ENCODE measurements at places on chromosomes 13 and 19.

- DNase-seq = no peak
These were observed 178.8 kb upstream of the RFC3 start for GRCh38 chr13:33639158-33639557.

DNA sequence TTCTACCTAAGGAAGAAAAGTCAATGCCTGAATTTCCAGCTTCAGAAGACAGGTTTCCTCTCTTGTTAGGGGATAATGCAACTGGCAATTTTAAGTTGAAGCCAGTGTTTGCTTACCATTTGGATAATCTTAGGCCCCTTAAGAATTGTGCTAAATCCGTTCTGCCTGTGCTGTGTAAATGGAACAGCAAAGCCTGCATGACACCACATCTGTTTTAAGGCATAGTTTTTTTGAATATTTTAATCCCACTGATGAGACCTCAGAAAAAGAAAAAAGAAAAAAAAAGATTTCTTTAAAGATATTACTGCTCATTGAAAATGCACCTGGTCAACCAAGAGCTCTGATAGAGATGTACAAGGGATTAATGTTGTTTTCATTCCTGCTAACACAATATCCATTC is 419.2 kb downstream of the SLITRK6 start:
- DNase-seq = no peak

DNA sequence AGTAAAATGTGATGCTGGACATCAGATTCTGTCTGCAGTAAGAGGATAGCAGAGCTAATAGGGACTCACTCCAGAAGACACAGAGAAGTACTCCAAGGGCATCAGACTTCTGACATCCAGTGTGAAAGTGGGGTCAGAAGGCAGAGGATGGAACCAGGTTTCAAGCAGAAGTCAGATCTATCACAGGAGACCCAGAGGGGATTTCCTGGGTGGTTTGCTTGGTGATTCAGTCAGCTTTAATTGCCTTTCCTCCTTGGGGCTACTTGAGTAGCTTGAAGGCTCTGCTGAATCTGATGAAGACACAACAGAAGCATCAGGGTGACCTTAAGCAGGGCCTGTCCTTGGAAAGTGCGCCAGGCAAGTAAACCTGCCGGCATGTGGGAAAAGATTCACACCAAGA is 300.6 kb downstream of the COG6 start:
- DNase-seq = no peak

DNA sequence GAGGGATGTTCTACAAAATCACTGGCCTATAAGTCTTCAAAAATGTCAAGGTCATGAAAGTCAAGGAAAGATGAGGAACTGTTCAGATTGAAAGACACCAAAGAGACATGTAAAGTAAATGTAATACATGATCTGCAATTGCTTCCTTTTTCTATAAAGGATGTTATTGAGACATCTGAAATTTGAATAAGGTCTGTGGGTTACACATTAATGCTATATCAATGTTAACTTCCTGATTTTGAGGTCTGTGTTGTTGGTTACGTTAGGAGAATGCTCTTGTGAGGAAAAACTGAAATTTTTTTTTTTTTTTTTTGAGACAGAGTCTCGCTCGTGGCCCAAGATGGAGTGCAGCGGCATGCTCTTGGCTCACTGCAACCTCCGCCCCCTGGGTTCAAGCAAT is 197.4 kb downstream of the RGCC start:
- no peak for DNase-seq

- DNase-seq = no peak
These were observed 51.0 kb downstream of the DIAPH3 start for GRCh38 chr13:60112771-60113170.

DNA sequence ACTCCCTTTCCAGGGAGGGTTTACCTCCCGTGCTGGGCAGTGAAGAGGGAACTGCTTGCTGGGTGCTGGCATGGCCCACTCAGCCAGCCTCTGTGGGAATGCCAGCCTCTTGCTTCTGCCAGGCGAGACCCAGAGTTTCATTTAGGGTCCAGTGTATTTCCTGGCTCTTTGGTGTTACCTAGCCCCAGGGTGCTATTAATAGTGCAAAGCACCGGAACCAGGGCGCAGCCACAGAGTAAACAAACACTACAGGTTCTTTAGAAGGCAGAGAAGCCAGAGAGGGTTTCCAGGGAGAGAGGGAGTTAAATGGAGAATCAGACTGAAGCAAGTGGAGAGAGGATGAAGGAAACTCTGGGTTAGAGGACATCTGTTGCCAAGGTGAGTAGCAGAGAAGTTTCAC is 74.9 kb upstream of the SPATA13 start:
- DNase-seq = no peak

GRCh38 chr13:111467111-111467890 is 146.9 kb downstream of the TEX29 start:
- no peak for DNase-seq

DNA sequence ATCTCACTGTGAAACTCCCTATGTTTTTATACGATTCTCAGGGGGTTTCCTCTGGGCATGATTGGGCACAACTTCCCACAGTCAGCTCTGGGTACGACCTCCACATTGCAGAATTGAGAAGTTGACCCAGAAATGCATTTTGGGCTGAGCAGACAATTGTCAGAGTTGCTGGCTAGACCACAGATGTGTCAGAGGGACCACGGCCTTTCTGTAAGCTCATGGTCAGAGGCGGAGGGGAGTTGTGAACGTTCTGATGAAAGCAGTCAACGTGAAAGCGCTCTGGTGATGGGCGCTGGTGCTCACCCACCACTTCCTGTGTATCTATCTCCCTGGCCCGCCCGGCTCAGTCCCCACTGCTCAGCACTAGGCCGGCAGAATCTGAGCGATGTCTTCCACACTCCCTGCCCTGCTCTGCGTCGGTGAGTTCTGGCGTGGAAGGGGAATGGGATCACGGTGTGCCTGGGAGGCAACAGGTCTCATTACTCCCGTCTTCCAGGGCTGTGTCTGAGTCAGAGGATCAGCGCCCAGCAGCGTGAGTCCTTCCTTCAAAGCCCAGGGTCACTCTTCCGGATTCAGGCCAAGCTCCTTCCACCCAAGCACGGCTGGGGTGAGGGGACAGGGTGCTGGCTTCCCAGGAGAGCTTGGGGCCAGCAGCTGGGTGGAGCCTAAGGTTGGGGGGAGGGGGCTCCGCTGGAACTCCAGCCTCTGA is at the start of gene NCR1:
TSS of gene NCR1 (plus strand) at position 346 of the 709 bp plus-strand sequence. CDS start at position 386, 40 bp downstream.
- no peak for DNase-seq

DNA sequence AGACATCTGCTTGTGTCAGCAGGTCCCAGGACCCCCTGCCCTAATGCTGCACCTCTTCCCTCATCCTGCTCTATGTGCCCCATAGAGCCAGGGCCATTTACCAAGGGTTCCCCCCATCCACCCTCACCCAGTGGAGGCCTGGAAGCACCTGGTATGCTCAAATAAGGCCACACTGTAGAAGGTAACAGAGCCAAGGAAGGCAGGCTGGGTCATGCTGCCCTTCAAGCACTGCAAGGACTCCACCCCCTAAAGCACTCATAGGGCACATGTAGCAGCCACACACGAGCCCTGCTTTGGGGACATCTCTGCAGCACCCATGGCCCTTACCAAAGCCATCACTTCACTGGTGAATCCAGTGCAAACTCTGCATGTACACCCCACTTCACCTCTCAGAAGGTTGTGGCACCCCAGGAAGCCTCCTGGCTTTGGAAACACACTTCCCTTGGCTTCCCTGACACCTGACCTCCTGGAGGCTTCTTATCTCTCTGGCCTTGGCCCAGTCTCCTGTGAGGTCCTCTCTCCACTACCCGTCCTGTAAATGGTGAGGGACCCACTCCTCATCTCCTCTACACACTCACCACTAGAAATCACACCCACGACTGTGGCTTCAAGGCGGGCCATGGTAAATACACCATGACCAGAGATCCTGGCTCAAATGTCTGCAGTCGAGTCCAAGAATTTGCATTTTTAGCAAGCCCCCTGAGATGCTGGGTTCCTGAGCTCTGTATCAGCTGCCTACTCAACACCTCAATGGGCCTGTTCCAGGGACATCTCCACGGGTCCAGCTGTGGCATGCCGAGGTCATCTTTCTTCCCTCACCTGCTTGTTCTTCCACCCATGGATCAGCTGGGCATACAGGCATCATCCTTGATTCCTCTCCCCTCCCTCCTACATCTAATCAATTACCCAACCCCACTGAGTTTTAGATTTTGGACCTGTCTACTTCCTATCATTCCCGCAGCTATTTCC is 80.9 kb upstream of the DOCK9 start:
- DNase-seq = no peak

DNA sequence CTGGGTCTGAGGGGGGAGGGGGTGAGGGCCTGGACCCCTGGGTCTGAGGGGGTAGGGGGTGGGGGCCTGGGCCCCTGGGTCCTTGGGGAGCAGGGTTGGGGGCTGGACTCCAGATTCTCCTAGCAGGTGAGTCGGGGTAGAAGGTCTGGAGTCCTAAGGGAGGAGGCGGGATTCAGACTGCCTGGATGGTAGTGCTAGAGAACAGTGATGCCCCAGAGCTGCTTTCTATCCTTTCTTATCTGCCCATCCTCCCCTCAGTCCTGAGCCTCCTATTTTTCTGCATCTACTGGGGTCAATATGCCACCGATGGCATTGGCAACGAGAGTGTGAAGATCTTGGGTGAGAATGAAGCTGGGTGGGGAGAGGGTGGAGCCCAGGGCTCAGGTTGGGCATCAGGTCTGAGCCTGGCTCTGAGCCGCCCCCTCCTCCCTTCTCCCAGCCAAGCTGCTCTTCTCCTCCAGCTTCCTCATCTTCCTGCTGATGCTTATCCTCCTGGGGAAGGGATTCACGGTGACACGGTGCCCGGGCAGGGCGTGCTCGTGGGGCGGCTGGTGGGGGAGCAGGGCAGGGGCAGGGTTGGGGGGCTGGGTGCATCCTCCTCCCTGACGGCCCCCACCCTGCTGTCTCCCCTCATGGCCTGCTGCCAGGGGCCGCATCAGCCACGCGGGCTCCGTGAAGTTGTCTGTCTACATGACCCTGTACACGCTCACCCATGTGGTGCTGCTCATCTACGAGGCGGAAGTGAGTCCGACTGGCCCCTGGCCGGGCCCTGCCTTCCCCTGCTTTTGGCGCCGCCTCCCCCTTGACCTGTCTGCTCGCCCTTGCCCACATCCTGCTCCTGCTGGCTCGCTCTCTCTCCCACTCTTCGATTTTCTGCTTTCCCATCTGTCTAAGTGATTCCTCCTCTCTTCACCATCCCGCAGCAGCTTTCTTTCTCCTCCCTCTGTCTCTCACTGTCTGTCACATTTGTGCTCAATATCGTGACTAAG is 3.4 kb downstream of the TMEM145 start:
- DNase-seq = peak; percentile 49

GRCh38 chr19:1259876-1260748 is 9.0 kb upstream of the CIRBP start:
- DNase-seq = no peak

- no peak for DNase-seq
These were observed 1533.3 kb upstream of the SPRY2 start for GRCh38 chr13:81874253-81874652.

DNA sequence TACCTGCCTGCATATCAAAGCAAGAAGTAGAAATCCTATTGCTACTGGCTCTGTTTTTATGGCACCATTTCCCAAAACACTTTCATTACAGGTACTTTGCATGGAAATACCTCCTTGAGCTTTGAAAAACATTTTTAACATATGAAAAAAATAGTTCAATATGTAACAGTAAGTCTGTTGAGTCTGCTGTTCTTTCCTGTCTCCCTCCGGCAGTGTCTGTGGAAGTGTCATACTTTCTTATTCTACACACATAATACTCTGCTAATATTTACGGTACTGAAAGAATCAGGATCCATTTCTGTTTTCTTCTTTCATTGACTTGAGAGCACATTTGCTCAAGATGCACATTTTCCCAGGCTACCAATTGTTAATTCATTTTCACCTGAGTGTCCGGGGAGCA is 8.2 kb upstream of the SERTM1 start:
- DNase-seq = no peak

DNA sequence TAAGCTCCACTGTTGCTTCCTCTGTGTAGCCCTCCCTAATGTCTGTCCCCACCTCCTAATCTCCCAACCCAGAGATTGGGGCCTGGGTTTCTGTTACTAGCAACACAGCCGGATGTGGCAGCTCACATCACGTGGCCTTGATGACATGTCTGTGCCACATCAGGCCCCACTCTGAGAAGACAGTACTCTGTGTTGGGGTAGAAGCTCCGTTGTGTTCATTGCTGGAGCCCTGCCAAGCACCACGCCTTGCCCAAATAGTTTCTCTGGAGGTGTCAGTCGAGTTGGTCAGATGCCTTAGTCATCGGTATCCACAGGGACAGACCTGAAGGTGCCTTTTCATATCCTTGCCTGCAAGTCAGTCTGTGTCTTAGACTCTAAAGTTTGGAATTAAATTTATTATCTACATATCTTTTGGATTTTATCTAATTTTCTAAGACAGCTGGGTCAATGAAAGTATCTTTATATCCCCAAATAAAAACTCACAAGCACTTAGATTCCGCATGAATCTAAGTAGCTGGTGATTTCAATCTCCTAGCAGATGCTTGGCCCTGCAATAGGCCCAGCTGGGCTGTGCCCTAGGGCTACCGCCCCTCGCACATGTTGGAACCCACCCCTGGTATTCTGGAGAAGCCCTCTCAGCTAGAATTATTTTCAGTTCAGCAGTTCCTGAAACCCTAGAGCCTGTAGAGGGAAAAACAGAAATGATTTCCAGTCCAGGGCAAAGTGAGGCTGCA is 204.0 kb upstream of the TSHZ3 start:
- no peak for DNase-seq

DNA sequence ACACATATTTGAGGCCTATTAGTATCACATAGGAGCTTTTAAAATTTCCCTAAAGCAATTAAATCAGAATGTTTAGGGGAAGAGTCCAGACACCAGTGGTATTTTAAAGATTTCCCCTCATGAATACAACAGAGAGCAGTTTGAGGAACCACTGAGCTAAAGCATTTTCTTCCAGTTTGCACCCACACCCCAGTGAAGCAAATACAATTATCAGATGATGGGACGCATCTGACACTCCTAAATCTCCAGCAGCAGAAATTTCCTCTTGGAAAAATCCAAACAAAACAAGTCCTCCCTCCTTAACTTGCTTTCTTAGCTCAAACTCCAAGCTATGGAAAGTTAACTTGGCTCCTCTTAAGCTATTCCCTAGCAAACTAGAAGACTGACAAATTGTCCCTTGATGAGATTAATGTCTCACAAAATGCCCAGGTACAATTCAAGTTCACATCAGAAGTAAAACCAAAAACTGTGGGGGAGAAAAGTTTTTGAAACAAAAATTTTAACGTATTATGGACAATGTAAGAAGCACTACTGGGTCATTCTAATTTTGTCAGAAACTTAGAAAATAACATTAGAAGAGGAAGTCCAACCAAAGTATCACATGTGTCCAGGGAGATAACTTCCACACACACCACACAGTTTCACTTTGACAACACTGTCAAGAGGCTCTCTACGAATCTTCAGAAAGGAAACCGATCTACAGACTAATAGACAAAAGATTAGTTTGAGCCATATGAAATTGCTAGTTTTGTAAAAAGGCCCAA is 74.1 kb downstream of the ABCC4 start:
- no peak for DNase-seq
